ENCODE measurements at places on chromosomes 1 and 21.

GRCh38 chr1:15070145-15070748 lies 83.3 kb upstream of the TMEM51 start:
- DNase-seq: no peak

DNA sequence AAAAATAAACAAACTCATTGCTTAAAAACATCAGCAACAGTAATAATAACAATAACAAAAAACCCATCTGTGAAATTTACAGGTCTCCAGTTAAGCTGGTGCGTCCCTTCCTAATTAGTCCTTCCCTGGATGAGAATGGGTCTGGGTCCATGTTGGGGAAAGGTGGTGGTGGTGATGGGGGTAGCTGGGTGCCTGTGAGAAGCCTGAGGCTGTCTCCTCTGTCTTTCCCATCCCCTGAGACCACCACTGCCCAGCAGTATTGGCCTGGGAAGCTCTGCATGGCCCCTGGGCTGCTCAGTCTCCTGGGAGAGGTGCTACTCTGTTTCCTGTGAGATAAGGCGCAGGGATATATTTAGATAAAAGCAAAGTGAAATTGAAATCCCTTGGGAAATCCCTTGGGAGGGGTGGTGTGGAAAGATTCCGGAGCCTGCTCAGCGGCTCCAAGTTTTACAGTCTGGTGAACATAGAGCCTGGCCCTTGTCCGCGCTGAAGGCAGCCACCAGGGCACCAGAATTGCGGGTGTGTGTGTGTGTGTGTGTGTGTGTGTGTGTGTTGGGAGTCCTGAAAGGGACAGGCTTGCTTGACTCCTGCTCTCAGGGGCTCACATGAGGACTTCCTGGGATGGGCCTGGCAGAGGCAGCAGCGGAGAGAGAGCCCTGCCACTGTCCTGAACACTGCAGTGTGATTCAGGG lies 150.2 kb downstream of the FOXD2 start:
- DNase-seq: no peak

GRCh38 chr1:101236516-101237228 lies at the start of gene S1PR1:
Gene S1PR1, plus strand, starts transcription at chr1:101237019. Its CDS starts 1,966 bp downstream, at chr1:101238985.
- DNase-seq: peak; percentile 31

GRCh38 chr1:156704930-156705320 lies 458 bp downstream of the CRABP2 start:
- DNase-seq: peak; percentile 92

- DNase-seq: peak; percentile 70
Measured at GRCh38 chr1:94734963-94735901, 84.9 kb upstream of the SLC44A3 start.

DNA sequence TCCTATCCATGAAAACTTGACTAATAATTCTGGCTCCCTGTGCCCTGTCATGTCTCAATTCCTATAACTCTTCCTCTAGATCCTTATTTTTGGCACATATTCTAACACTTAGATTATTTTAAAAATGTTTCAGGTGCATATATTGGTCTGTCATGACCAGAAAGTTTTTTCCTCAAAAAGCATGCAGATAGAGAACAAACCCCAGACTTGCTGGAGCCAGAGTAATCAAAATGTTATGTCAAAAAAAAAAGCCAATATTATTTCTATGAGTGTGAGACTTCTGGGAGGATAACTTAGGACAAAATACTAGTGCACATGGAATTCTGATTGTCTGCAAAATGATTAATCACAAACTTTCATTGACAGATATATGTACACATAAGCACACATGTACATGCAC lies 135.1 kb upstream of the MROH9 start:
- DNase-seq: no peak

Measured in MG63 (cell line).